ENCODE measurements at places on chromosomes 5 and 9.

DNA sequence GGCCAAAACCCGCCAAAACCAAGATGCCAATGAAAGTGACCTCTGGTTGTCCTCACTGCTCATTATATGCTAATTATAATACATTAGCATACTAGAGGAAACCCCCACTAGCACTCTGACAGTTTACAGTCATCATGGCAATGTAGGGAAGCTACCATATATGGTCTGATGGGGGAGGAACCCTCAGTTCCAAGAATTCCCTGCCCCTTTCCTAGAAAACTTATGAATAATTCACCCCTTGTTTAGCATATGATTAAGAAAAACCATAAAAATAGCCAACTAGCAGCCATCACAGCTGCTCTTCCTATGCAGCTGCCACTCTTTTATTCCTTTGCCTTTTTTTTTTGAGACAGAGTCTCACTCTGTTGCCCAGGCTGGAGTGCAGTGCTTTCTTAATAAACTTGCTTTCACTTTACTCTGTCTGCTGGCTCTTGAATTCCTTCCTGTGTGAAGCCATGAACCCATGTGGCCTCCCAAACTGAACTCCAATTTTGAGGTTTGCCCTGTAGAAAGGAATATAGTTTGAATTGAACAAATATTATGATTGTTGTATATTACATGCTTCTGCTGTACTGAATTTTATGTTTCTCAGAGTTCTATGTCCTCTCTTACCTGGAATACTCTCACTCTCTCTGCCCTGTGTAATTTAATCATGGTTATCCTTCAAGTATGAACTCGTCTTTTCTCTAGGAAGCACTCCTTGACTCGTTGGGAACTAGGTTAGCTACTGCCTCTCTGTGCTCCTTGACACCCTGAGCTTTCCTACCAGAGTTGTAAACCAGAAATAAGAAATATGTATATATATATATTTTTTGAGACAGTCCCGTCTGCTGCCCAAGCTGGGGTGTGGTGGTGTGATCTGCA, 59.8 kb downstream of the KIAA1958 start:
- peak; percentile 34 for DNase-seq

GRCh38 chr5:98568336-98568735, 205.1 kb upstream of the RGMB start:
- DNase-seq: peak; percentile 28

DNA sequence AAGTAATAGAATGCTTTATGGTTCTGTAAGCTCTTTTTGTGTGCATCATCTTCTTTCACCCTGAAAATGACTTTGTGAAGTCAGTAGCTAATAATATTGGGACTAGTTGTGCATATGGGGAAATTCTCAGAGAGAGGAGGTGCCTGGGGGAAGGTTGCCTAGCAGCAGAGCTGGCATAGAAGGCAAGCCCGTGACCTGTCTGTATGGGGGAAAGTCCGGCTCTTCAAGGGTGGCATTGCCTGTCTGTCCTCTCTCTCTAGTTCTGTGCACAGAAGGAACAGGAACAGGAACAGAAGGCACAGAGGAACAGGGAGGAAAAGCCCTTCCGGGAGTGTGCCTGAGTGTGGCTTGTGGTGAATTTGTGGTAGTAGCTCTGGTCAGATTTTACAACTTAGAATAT, 33.1 kb downstream of the SH3GL2 start:
- DNase-seq: no peak

GRCh38 chr9:6975198-6975597, 217.4 kb downstream of the KDM4C start:
- no peak for DNase-seq

GRCh38 chr9:136844761-136845464, 2.6 kb downstream of the AJM1 start:
- no peak for DNase-seq

DNA sequence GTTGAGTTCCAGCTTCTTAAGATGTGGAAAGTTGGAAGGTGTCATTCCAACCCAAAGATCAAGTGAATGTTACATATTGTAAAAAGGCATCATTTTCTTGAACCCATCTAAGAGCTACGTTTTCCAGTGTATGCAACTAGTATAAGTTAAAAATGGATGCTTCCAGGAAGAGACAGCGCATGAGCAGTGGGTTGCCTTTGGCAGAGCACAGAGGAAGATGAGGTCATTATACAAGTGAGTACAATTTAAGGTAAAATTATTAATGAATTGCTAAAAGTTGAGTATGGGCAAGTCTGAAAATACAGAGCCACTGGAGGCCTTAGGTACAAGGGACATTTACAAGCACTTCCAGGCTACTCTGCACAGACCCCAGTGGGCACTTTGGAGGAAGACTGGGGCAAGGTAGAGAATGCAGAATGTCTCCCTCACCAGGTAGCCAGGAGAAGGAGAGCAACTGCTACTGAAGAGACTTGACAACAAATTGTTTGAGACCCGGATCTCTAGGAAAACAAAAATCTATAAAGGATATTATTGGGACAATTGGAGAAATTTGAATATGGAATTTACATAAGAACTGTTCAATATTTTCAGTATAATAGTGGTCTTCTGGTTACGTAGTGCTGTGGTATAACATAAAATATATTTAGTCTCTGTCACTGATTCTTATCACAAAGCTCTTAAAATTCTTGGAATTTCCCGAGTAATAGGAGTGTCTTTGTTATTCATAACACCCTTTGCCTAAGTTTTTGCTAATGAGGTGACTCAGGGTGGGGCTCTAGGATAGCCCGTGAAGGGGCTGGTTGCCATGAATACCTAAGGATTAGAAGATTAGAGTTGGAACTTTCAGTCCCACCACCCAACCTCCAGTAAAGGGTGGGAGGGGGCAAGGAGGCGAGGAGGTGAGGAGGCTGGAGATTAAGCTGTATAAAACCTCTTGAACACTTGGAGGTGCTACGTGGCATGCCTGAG, 129.9 kb upstream of the FER start:
- no peak for DNase-seq

GRCh38 chr5:68411161-68411560, 195.6 kb downstream of the PIK3R1 start:
- DNase-seq: no peak

DNA sequence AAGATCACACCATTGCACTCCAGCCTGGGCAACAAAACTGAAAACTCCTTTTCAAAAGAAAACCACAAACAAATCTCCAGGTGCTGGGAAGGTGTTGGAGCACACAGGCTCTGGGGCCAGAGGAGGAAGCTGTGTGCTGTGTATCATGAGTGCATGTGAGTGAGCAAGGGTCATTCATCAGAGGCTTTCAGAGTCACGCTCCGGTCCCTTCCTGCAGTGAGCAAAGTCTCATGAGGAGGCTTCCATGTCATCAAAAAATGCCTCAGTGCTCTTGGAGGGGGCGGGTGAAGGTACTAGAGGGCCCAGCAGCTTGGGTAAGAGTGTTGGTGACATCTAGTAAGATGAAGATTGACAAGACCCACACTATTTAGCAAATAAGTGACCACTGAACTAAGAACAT, 48.3 kb upstream of the TESK1 start:
- DNase-seq: no peak

GRCh38 chr5:133334796-133335639, 277.3 kb downstream of the FSTL4 start:
- DNase-seq: no peak

DNA sequence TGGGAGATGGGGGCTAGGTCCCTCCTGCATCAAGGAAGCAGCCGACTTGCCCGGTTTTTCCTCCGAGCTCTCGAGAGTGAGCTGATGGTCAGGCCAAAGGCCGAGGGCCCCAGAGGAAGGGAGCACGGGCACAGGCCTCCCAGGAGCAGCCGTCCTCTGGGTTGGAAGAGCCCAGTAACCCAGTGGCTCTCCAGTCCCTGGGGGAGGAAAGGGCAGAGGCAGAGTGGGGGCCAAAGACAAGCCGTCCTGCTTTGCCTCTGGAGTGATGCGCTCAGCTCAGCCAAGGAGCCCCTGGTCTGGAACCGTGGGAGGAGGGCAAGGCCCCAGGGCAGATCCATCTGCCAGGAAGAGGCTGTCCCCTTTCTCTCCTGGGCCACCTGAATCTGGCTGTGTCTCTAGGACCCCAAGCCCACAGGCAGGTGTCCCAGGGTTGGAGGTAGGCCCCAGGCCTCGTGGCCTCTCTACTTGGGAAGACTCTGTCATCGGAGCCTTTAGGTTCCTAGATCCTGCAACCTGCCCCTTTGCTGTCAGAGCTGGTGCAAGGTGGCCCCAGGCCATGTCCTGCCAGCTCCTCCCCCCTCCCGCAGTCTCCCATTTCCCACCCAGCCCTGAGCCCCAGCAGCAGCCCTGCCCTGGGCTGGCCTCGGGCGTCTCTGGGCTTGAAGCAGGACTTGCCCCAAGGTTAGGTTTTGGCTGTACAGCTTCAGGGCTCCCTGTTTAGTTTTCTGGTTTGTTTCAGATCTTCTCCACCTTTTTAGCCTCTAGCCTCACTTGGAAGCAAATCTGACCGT, 224.1 kb downstream of the CACNA1B start:
- no peak for DNase-seq

DNA sequence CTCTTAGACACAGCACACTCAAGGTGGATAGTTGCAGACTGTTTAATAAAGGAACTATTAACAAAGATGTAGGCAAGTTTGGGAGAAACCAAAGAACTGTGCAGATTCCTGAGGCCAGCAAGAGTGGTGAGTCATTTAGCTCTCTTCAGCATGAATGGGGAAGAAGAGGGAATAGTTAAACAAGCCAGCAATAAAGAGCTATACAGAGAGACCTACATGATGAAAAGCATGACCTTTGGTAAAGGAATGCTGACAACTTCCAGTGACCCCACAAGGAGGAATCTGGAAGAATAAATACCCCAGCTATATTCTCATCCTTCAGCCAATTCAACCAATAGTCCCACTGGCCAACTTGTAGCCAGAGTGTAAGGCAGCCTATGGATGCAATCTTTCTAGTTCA, 706.0 kb upstream of the GRAMD2B start:
- peak; percentile 85 for DNase-seq

DNA sequence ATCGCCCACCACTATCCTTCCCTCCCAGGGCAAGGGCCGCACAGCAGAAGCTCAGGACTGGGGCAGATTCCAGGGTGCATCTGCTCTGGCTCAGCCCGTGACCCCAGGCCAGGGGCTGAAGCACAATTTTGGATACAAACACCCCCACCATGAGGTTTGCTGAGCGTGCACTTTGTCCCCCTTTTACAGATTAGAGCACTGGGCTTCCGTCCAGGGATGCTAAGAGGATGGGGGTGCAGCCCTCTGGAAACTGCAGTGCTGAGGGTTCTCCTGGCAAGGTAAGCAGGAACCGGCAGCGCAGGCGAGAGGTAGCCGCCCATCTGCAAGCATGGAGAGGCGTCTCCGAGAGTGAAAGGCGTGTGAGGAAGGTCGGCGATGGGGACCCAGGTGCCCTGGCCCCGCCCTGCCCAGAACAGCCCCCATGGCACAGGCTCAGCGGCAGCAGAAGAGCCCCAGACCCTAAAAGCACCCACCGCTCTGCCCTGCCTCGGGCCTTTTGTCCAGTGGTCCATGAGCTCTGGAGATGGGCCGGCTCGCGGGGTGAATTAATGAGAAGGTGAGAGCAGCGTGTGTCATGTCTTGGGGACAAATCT, 54.5 kb upstream of the OLFM1 start:
- no peak for DNase-seq

DNA sequence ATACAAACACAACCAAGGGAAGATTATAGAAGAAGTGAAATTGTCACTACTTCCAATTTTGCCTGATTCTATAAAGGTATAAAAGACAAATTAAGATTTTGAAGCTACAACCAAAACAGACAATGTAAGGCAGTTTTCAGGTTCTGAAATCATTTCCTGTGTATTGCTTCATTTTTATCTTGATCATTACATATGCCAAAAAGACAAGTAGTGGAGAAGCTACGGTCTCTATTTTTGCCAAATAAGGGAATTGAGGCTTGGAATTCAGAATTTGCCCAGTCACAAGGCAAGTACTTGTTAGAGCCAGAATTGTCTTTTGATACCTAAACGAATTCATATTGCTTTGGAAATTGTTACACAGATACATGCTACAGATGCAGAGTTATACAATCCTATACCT, 20.6 kb downstream of the EDIL3 start:
- DNase-seq: no peak

GRCh38 chr5:44729536-44729935, 79.2 kb upstream of the MRPS30 start:
- DNase-seq: no peak

DNA sequence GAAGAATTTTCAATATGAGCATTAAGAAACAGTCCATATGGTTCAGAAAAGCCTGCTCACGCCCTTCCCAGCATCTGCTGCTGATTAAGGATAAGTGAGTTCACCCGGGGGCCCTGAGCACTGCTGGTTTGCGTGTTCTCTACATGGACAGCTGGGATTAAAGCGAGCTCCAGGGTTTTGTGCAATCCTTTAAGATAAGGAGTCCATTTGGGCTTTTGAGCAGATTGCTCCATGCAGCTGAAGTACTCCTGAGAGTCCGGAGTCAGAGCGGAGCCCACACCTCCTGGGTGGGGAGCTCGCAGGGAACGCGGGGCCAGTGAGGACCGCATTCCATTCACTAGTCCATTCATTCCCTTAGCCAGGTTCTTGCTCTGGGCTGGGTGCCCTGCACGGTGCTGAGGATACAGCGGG, 149.3 kb upstream of the COL5A1 start:
- DNase-seq: peak; percentile 31
